ENCODE measurements at places on chromosomes 4 and X.
A peak's percentile ranks its signal among the peaks of the same experiment; 100 is the strongest.

DNA sequence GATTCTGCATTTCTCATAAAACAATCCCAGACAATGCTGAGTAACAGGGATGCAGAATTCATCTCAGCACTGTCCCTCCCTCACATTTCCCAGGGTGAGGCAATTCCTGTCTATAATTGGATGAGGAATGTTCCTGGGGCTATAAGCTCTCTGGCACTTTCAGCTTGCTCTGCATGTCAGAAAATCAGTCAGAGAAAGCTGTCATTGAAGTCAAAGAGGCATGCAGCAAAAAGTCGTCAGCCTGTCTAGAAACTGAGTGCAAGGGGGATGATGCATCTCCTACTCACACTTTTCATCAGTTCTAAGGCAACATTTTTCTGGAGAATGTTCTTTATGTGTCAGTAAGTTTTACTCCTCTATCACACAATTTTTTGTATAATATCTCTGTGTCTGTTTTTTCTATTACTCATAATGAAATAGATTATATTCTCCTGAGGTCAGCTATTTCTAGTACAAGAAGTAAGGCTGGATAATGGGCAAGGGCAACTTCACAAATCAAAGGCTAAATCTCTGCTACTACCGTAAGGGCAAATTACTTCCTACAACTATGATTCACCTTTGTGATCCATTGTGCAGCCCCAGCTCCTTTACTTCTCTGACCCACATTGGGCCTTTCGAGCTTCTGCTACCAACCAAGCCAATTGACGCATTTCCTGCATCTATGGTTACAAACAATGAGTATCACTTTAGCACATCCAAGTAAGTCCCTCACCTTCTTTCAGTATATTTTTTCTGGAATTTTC lies 56.0 kb downstream of the TASL start:
- no peak for DNase-seq

GRCh38 chr4:185772391-185773093 lies 39.5 kb downstream of the SORBS2 start:
- DNase-seq, result no peak

DNA sequence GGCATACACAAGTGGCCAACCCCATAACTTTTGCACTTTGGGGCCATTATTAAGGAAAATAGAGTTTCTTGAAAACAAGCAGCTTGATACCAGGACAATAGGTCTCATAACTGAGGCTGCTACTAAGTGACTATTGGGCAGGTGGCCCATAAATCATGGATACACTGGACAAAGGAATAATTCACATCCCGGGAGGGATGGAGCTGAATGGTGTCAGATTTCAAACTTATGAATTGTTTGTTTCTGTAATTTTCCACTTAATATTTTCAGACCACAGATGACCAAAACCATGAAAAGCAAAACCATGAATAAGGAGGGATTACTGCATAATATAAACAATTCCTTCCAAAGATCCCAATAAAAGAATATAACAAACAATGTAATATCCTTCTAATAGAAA lies 114.4 kb downstream of the WDFY3 start:
- no peak for DNase-seq

DNA sequence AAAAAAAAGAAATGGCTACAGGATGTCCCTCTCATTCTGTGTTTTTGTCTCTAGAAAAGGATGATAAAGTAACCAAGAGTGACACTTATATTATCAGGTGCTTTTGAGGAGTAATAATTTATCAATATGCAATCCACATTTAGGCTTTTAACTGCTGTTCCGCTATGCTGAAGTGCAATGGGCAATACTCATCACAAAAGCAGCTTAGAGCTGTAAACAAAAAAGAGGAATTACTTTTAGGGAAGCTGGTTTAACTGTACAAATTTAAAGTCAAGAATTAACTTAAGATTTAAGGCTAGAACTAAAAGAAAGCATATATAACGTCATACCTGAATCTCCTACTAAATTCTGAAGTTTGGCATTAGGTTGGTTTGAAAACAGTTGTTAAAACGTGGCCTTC lies 93.5 kb upstream of the DDX3X start:
- no peak for DNase-seq

DNA sequence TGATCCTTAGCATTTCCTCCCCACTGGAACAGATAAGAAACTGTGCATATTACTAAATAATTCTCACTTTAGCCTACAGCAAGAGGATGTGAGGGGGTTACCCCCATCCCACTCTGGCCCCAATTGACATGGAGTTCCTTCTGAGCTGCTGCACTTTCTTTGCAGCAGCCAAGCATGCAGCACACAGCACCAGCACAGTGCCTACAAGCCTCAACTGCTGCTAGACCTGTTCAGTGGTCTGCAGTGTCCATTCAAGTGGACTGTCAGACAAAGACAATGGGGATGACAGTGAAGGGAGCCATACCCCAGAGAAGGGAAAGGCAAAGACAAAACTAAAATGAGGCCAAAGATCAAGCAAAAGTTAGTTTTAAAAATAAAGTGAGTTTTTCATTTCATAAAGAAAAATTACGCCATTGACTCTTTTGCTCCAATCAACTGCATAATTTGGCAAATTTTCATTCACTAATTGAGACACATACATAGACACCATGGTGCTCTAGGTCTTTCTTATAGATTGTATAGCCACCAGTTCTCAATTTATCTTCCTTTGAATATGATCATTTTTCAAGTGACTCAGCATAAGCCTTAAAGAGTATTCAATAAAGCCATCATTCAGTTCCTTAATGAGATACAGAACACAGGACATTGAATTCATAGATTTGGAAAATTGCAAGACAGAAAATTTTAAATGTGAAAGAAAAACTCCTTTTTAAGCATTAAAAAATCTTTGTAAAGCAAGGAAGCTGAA lies 410.6 kb downstream of the HNRNPD start:
- no peak for DNase-seq

DNA sequence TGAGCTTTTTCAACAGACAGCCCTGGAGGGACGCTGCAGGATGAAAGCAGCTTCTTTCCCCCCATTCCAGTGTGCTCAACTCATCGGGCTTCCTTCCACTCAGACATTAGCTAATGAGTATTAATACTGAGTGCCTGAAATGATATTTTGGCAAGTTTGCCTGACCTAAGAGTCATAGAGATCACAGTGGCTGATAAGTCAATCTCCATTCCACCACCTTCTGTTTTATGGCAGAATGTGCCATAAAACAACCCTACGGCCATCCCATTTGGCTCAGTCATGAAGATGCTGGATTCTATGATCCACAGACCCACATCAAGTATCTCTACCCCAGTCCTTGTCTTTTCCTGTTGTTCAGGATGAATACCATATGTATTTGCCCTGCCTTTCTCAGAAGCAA lies 48.3 kb upstream of the MAB21L2 start:
- DNase-seq, result no peak

DNA sequence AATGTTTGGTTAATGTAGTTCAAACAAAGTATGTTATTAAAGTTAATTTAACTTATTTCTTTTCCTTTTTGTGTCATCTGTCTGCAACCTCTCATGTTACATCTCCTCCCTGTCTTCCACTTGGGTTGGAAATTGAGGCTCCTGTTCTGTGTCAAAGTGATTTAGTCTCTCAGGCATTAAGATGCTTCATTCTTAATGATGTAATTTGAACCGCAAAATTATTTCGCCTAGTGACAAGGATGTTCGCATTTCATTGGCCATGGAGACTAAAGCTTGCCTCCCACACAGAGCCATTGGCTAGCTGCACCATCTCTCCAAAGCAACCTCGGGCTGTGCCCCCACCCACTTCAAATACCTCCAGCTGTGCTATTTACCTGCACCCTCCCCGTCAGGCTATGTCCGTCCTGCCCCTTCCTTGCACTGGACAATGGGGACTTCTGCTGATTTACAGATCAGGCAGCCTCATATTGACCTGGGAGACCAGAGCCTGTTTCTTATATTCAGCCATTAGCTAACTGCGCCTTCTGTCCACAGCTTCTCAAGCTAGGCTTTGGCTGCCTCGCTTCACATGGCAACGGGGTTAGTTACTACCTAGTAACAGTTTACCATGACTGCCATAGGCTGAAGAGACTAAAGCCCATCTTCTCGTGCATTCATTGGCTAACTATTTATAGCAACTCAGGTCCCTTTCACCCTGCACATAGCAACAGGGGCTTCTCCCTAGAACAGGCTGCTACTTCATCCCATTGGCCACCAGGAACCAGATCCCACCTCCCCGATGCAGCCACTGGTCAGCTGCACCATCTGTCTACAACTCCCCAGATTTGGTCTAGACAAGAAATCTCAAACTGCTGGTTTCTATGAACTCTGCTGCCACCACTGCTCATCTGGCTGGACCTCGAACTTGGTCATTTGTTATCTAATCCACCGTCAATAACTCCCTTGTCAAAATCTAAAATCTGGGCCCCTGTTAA lies 8.6 kb upstream of the ZNF157 start:
- peak; percentile 83 for DNase-seq

- DNase-seq, result no peak
Observed at GRCh38 chrX:2150722-2151121, 350.1 kb downstream of the DHRSX start.

- DNase-seq, result no peak
Observed at GRCh38 chr4:102116121-102116520, 229.2 kb downstream of the SLC39A8 start.

- DNase-seq, result no peak
Observed at GRCh38 chr4:183129675-183130074, 30.6 kb downstream of the WWC2 start.

GRCh38 chr4:152187693-152188092 lies 348.2 kb downstream of the FBXW7 start:
- no peak for DNase-seq

DNA sequence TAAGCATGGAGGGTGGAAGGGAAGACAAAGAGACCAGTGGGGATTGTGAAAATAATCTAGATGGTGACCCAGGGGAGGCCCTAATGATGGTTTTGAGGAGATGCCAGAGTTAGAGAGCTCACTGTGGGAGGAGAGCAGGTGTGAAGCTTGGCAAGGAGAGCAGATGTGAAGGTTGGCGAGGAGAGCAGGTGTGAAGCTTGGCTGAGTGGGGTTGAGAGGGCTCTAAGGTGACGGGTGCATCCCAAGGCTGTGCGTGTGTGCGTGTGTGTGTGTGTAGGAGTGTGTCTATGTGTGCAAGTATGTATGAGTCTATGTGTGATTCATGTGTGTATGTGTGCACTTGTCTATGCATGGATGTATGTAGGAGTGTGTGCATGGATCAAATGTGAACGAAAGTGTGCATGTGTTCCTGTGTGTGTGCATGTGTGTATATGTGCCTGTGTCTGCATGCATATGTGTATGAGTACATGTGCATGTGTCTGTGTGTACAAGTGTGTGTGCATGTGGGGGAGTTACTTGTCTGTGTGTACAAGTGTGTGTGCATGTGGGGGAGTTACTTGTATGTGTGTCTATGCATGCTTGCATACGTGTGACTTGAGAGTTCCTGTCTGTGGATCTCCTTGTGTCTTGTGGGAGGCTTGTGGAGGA lies 72.0 kb downstream of the EVC start:
- DNase-seq, result peak; percentile 24

- DNase-seq, result peak; percentile 55
Observed at GRCh38 chr4:186192066-186192612, 772 bp downstream of the CYP4V2 start.

GRCh38 chrX:9062641-9063040 lies 28.7 kb upstream of the FAM9B start:
- DNase-seq, result no peak

Data from ureter (tissue), 1 donor.